ENCODE measurements at places on chromosomes 6 and 20. TPM values are rescaled to one million over a fixed set of nuclear protein-coding genes. Genes with fewer than 3 reads are reported as not detected.

The HLA-C gene
- total RNA-seq: 921 TPM

DNA sequence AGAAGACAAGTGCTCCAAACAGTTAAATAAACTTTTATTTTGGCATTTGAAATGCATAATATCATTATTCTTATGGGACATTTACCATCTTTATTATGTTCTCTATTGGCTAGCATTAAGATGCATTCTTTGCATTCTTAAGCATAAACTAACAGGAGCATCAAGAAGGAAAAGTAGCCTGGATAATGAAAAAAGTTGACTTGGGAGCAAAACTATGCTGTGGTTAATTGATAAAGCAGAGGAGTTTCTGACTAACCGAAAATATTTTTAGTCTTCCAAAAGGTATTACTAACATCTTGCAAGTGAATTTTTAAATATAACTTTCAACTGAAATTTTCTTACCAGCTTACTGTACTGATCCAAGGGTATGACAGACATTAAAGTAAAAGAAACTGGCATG is 140.3 kb downstream of the FLRT3 start:
- no peak for DNase-seq

GRCh38 chr20:63740070-63740626 is 572 bp downstream of the SLC2A4RG start:
- DNase-seq: no peak

GRCh38 chr20:56690531-56691175 is 61.5 kb downstream of the TFAP2C start:
- DNase-seq: no peak

DNA sequence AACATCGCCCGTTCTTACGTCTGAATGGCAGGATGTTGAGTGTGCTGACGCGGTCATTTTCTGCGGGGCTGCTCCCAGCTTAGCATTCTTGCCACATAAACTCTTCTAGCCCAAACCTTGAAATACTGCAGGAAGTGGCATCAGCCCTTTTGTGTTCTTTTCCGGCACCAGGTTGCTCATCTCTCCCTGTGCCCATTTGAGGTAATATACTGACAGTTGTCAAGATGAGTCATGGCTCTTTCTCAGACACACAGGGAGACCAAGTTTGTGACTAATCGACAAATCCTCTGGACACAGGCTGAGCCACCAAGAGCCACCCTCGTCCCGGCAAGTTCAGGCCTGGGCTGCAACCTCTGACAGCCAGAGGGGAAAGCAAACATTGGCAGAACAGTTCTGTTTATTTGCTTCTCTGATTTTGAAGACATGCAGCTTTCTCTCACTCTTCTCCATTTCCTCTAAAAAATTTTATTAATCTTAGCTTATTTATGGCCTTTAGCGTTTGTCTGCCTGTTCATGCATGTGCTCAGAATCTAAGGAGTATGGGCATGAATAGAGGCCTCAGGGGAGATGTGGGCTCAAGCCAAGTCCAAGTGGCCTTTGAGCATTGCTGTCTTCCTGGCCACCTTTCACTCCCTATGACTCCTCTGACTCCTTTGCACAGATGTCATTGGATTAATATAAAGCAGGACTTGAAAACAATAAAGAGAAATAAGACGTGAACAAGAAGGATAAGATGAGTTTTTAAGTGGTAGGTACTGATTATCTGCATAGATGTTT is 328.2 kb upstream of the JAG1 start:
- no peak for DNase-seq

DNA sequence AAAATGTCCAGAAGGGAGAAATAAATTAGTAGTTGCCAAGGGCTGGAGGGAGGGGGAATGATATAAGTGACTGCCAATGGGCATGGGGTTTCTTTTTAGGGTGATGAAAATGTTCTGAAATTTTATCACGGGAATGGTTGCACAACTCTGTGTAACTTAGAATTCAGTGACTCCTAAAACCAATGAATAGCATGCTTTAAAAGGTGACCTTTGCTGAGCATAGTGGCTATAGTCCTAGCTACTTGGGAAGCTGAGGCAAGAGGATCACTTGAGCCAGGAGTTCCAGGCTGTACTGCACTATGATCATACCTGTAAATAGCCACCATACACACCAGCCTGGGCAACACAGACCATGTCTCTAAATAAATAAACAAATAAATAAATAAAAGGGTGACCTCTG is 109.0 kb downstream of the ATG5 start:
- DNase-seq: no peak

DNA sequence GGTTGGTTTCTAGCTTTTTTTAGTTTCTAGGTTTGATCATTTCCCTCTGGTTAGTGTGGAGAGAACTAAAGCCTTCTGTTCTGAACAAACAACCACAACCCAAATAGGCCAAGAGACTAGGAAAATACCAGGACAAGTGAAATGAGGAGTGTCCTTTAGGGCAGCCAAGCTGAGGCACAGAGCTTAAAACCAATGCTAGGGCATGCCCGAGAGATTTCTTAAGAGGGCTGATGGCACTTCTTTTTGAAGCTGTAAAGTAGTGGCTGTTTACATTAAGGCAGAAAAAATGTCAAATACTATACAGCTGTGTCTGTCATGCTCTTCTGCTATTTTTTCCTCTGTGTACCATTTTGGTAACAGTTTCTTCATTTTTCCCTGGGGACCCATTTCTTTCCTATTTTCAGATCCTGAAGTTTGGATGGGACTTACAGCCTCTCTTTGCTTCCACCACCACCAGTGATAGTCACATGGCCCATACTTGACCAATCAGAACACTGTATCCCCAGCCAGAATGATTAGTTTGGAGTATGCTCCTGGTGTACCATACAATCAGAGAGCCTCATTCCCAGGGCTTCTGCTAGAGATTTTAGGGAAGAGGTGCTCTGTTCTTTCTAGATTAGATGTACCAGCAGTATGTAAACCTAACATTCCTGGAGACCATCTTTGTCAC is 154.4 kb downstream of the BMP2 start:
- DNase-seq: no peak

GRCh38 chr6:130947464-130947863 is 115.6 kb downstream of the EPB41L2 start:
- no peak for DNase-seq

Measured in ascending aorta (tissue), 2 donors.